ENCODE measurements at places on chromosomes 3 and 15. TPM values are rescaled to one million over a fixed set of nuclear protein-coding genes. Genes with fewer than 3 reads are reported as not detected.

FEZF2 gene
- total RNA-seq, result not detected

GNAT1 gene
- total RNA-seq, result not detected

PDZRN3 gene
- 0.34 TPM for total RNA-seq

GOLGA8S gene
- not detected for total RNA-seq

DCUN1D1 gene
- 34.9 TPM for total RNA-seq

ABI3BP gene
- 3.1 TPM for total RNA-seq

TMEM212 gene
- not detected for total RNA-seq

CSPG4 gene
- total RNA-seq, result 2.7 TPM

NPAP1 gene
- under 0.01 TPM for total RNA-seq

CLDN16 gene
- total RNA-seq, result 1.0 TPM

CFAP91 gene
- 0.07 TPM for total RNA-seq

TEX55 gene
- total RNA-seq, result not detected

KLF13 gene
- total RNA-seq, result 84.2 TPM

DAZL gene
- total RNA-seq, result not detected

AADACL2 gene
- total RNA-seq, result not detected

All from nasal cavity respiratory epithelium epithelial cell of viscerocranial mucosa (primary cell).